ENCODE measurements at places on chromosomes 1 and 21.

DNA sequence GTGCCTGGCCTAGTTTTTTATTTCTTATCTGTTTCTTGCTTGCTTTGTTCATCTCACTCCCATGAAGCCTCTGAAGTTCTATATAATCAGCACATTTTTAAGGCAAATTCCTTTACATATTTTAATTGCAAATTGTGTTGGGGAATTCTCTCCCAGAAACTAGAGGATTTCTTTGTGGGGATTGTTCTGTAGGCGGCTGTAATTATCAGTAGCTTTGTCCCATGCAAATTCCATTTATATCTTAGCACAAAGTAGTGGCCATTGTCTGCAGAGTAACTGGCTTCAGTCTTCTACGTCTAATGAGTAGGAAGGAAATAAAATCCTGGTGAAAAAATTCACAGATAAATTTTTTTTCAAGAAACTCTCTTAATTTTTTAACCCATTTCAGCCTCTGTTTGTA, 35.7 kb downstream of the CLEC20A start:
- no peak for DNase-seq

GRCh38 chr1:153344718-153345025, 4.0 kb downstream of the PGLYRP4 start:
- DNase-seq, result no peak

DNA sequence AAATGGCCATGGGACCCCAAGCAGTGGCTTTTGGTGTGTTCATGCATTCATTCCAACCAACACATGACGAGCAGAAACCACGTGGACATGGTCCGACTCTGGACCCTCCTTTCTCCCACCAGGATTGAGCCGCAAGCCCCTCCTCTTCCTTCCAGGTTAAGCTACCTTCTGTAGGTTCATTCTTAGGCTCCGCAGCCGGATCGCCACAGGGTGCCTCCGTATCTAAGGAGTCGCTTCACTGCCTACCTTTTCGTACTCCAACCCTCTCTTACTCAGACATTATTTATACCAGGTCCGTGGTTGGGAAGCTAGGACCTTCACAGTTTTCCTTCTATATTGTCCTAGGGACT, 63.6 kb downstream of the RHBG start:
- DNase-seq, result no peak

DNA sequence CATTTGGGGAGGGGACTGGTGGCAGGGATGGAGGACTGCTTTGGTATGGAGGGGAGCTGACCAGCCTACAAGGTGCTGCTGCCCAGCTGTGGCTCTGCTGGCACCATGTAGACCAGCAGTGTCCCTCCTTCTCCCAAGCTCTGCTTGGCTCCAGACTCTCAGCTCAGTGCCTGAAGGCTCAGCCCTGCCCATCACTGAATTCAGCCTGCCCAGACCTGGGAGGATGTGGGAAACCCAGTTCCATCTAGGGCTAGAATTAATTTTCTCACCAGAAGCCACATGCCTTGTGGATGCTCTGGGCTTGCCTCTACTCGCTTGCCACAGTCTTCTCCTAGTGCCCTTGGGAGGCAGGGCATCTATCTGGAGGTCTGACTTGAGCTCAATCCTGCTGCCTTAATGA, 195.0 kb upstream of the EDN2 start:
- DNase-seq, result no peak

DNA sequence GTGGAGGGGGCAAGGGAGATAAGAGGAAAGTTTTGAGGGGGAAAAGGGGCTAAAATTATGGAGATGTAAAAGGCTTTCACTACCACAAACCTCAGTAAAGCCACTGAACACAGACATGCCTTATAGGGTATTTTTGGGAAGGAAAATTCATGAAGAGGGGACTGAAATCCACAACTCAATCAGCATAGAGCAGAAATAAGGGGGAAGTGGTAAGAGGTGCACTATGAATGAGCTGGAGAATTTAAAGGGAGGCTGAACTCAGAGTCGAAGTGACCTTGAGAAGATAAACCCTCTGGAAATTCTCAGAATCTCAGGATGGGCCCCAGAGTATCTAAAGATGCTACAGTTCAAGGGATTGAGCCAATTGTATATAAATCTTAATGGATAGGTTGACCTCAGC, 15.3 kb downstream of the RHEX start:
- no peak for DNase-seq

GRCh38 chr1:15344800-15345704, 64.6 kb upstream of the EFHD2 start:
- DNase-seq, result peak; percentile 31

DNA sequence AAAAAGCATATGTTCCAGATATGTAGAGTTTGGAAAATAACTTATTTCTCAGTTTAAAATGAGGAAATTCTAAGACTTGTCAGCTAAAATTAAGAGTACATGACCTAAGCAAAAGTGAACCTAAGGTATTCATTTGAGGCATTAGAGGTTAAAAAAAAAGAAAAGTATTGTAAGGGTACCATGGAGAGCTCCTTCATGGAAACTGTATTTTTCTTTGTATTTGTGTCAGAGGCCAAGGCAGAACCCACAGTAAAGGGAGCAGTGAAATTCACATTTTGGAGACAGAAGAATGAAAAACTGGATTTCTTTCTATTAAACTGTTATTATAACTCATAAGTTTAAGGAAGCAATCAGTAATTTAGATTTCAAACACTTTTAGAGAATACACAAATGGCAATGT, 1494.8 kb downstream of the KCNT2 start:
- peak; percentile 7 for DNase-seq

DNA sequence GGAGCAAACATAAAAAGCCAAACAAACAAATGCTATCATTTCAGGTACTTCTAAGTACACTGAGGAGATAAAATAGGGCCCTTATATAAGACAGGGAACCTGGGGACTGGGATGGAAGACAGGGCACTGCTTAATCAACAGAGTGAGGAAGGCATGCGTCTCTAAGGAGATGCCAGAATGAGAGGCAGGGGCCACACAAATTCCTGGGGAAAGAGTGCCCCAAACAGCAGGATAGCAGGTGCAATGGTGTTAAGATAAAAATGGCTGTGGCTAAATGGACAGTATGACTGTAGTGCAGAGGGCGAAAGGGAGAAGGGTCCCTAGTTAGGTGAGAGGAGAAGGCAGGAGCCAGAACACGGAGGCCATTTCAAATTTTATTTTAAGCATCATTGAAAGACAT, 113.9 kb downstream of the ZBTB18 start:
- DNase-seq, result no peak

DNA sequence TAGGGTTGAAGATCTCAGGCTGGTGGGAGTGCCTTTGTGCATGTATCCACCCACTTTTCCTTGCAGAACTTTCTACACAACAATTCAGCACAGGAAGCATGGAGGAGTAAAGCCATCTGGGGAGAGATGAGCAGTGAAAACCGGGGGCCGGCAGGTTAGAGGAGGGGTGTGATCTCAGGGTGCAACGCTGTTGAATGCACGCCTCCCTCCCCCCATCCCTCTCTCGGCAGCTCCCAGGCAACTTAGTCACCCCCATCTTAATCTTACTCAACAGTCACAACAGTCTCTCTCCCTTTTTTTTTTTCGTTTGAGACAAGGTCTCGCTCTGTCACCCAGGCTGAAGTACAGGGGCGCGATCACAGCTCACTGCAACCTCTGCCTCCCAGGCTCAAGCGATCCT, 16.6 kb upstream of the ABCG1 start:
- no peak for DNase-seq

DNA sequence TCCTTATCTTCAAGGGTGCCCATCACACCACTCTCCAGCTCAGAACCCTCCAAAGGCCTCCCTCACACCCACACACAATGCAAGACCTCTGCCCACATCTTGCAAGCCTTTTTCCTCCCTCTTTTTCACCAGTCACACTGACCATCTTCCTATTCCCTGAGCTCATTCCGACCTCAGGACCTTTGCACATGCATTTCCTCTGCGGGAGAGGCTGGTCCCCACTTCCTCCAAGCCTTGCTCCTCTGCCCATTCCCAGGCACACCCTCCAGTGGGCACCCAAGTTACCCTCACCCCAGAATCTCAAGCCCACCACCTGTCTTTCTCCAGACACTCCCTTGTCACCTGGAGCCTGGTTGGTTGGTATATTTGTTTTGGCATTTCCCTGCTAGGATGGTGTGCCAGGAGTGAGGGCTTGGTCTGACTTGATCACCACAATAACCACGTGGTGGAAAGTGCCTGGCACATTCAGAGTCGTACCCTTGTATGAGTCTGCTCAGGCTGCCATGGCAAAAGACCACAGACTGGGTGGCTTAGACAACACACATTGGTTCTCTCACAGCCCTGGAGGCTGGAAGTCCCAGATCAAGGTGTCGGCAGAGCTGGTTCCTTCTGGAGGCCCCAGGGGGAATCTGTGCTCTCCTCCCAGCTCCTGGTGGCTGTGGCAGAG, 13.2 kb downstream of the MX2 start:
- DNase-seq, result no peak

DNA sequence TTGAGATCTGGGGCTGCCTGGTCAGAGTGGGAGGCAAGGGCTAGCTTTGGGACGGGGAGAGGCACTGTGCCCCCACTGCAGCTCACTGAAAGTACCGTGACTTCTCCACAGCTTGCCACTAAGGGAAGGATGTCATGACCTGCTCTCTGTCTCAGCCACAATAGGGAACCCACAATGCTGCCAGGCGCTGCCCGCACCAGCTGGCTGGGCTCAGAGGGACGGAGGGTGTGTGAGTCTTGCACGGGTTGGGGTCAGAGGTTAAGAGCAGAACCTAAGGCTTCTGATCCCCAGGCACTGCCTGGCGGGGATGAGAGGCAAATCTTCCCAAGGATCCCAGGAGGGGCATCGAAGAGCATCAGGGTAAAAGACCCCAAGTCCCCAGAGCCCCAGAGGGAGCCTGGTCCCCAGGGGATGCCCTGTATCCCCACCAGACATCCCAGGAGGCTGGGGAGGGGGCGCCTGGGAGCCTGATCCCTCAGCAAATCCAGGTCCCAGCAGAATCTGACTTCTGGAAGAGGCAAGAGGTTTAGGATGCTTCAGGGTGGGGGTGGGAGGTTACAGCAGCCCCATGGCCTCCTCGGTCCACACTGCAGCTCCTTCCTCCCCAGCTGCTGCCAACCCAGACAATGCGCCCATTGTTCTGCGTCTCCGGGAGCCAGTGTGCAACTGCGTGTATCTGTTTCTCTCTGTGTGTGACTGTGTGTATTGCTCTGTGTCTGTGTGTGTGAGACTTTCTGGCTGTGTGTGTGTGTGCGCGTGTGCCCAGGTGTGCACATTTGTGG, 2.0 kb upstream of the MARCKSL1 start:
- DNase-seq, result no peak

GRCh38 chr21:31022306-31022705, 16.0 kb downstream of the KRTAP19-8 start:
- DNase-seq, result no peak

DNA sequence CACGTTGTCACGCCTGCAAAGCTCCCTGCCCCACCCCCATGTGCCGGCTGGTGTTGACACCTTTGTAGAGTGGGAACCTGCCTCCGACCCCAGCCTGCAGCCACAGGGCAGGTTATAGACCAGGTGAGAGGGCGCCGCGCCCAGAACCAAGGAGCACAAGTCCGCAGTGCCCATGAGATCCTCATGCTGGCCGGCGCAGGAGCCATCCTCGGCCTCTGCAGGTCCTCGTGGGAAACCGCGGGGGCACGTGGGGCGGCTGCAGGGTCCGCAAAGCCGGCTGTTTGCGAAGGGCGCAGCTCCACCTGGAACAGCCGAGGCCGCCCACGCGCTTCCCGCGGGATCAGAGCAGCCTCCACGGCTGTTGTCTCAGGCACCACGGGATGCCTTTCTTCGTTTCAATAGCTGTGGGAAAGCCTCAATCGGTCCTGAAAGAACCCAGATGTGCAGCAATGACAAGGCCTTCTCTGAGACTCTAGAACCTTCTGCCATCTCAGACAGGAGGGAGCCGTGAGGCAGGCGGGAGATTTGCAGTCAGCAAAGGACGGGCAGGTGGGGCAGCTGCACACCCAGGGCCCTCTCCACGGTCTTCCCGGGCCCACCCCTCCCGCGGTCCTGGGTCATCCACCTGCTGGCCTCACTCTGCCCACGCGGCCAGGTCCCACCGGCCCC, 29.9 kb downstream of the POFUT2 start:
- DNase-seq, result no peak

DNA sequence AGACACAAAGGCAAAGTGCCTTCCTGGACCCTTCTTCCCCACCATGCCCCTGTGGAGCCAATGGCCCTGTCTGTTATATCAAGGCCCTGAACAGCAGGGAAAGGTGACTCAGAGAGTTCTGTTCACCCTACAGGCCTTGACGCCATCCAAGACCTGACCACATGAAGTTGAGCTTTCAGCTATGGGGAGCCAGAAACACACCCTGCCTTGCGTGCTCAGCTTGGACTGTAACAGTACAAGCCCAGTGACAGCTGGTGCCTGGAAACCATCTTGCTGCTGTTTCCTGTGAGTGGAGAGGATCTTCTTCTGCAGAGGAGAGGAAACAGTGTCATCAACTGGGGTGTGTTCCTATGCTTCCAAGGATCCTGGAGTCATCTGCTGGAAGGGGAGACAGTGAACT, 165.0 kb upstream of the IRF2BP2 start:
- DNase-seq, result peak; percentile 79

DNA sequence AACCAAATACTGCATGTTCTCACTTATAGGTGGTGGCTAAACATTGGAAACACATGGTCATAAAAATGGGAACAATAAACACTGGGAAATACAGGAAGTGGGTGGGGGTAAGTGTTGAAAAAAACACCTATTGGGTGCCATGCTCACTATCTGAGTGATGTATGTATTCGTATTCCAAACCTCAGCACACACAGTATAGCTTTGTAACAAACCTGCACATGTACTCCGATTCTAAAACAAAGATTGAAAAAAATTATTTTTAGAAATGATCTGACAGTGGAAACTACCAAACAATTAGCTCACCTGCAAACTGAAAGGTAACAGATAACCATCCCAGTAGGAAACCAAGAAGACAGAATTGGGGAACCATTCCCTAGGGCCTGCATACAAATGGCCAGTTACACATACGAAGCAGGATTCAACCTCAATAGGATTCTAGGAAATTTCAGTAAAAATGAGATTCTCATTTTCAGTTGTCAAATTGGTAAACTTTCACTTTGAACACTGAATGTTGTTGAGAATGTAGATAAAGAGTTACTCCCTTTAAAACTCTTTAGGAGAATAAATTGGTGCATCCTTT, 88.1 kb upstream of the LRRC8D start:
- no peak for DNase-seq

GRCh38 chr1:200231787-200232231, 178.0 kb downstream of the ZNF281 start:
- peak; percentile 35 for DNase-seq

GRCh38 chr21:23960769-23961168, 1646.5 kb downstream of the MRPL39 start:
- peak; percentile 44 for DNase-seq

- DNase-seq, result no peak
Measured at GRCh38 chr1:68791800-68792199, 294.9 kb upstream of the DEPDC1 start.

- no peak for DNase-seq
Measured at GRCh38 chr21:35227786-35228185, 178.7 kb upstream of the RUNX1 start.

All from astrocyte of the spinal cord (primary cell).